A549 treated with Hydrocortisone at 1 μM for 4 hours (cell line): ENCODE measurements at places on chromosomes 6 and 20. TPM values are rescaled to one million over a fixed set of nuclear protein-coding genes. Genes with fewer than 3 reads are reported as not detected.

Gene FAM209A
- 0.21 to 0.52 TPM (median 0.30 TPM) in 5 replicates for total RNA-seq

Gene C6orf136
- total RNA-seq, result 12.2 to 14.6 TPM (median 13.7 TPM) in 5 replicates

Gene AMD1
- 163 to 182 TPM (median 168 TPM) in 5 replicates for total RNA-seq

Gene HDGFL1
- not detected in 5 replicates for total RNA-seq

Gene PCSK2
- total RNA-seq, result not detected in 5 replicates

Gene TP53TG5
- not detected in 5 replicates for total RNA-seq

Gene GFOD1
- total RNA-seq, result 1.4 to 1.7 TPM (median 1.6 TPM) in 5 replicates

Gene NPBWR2
- not detected in 5 replicates for total RNA-seq

Gene FOXC1
- total RNA-seq, result 4.7 to 6.8 TPM (median 6.4 TPM) in 5 replicates

Gene TRIM31
- 0.56 to 0.85 TPM (median 0.63 TPM) in 5 replicates for total RNA-seq

Gene C20orf144
- total RNA-seq, result 0.05 to 0.13 TPM (median 0.08 TPM) in 5 replicates

Gene TBXT
- 0.21 TPM in 1 of 5 replicates, not detected in the others for total RNA-seq

Gene DACT2
- total RNA-seq, result 0.06 to 0.14 TPM (median 0.12 TPM) in 5 replicates

Gene APCDD1L
- total RNA-seq, result 0.05 to 0.14 TPM (median 0.06 TPM) in 4 of 5 replicates, not detected in the other

Gene BTN1A1
- not detected in 5 replicates for total RNA-seq

Gene VIP
- not detected in 5 replicates for total RNA-seq

Gene LST1
- total RNA-seq, result 0.37 TPM in 1 of 5 replicates, not detected in the others

Gene CLPSL1
- not detected in 5 replicates for total RNA-seq

Gene PRSS35
- total RNA-seq, result 0.05 to 0.09 TPM (median 0.07 TPM) in 5 replicates

Gene GPR63
- total RNA-seq, result 0.38 to 0.47 TPM (median 0.43 TPM) in 5 replicates

Gene JPH2
- total RNA-seq, result 4.8 to 7.7 TPM (median 6.0 TPM) in 5 replicates

Gene ORC3
- total RNA-seq, result 14.6 to 17.9 TPM (median 17.4 TPM) in 5 replicates

Gene STX11
- 1.9 to 2.7 TPM (median 2.2 TPM) in 5 replicates for total RNA-seq

Gene C20orf173
- not detected in 5 replicates for total RNA-seq

Gene MPIG6B
- not detected in 5 replicates for total RNA-seq

Gene FAM110A
- total RNA-seq, result 7.1 to 11.6 TPM (median 9.8 TPM) in 5 replicates

Gene TRIM15
- not detected in 5 replicates for total RNA-seq

Gene PNPLA1
- 0.08 TPM in 1 of 5 replicates, not detected in the others for total RNA-seq

Gene SLC24A3
- total RNA-seq, result 0.03 to 0.05 TPM (median 0.03 TPM) in 3 of 5 replicates, not detected in the others

Gene ATP9A
- 12.2 to 19.7 TPM (median 15.6 TPM) in 5 replicates for total RNA-seq

Gene HLA-DQA1
- not detected in 5 replicates for total RNA-seq

Gene DPPA5
- total RNA-seq, result not detected in 5 replicates

Gene CTAGE9
- total RNA-seq, result not detected in 5 replicates

Gene FAM162B
- not detected in 5 replicates for total RNA-seq

Gene TSBP1
- not detected in 5 replicates for total RNA-seq

Gene LY86
- not detected in 5 replicates for total RNA-seq

Gene CFAP206
- total RNA-seq, result 0.06 to 0.79 TPM (median 0.47 TPM) in 5 replicates

Gene LIN28B
- total RNA-seq, result 0.87 to 1.7 TPM (median 1.4 TPM) in 5 replicates

Gene CSNK2A1
- 124 to 171 TPM (median 148 TPM) in 5 replicates for total RNA-seq

Gene CD40
- 3.1 to 5.1 TPM (median 4.1 TPM) in 5 replicates for total RNA-seq

Gene LAMA2
- 0.35 to 0.69 TPM (median 0.59 TPM) in 5 replicates for total RNA-seq

Gene HFE
- total RNA-seq, result 8.0 to 14.6 TPM (median 12.4 TPM) in 5 replicates

Gene RAD21L1
- total RNA-seq, result not detected in 5 replicates

Gene SDCBP2
- total RNA-seq, result 1.3 to 2.4 TPM (median 2.1 TPM) in 5 replicates

Gene BMP6
- total RNA-seq, result 13.4 to 20.4 TPM (median 18.7 TPM) in 5 replicates

Gene ARFRP1
- 33.9 to 39.1 TPM (median 38.0 TPM) in 5 replicates for total RNA-seq

Gene TDRD6
- not detected in 5 replicates for total RNA-seq

Gene PPIL6
- total RNA-seq, result 2.9 to 3.8 TPM (median 3.1 TPM) in 5 replicates

Gene CST7
- 0.13 TPM in 1 of 5 replicates, not detected in the others for total RNA-seq

Gene CDH26
- total RNA-seq, result 0.06 to 0.30 TPM (median 0.13 TPM) in 5 replicates

Gene GINM1
- total RNA-seq, result 23.6 to 34.2 TPM (median 26.6 TPM) in 5 replicates

Gene PACRG
- 0.09 TPM in 1 of 5 replicates, not detected in the others for total RNA-seq

Gene PDE7B
- total RNA-seq, result 0.62 to 0.73 TPM (median 0.63 TPM) in 5 replicates

Gene COL21A1
- 0.55 to 2.3 TPM (median 0.77 TPM) in 5 replicates for total RNA-seq

Gene EDN1
- 36.3 to 45.1 TPM (median 38.8 TPM) in 5 replicates for total RNA-seq

Gene CYB5R4
- total RNA-seq, result 21.3 to 26.3 TPM (median 23.1 TPM) in 5 replicates

Gene SLC35F1
- 0.03 TPM in 1 of 5 replicates, not detected in the others for total RNA-seq

Gene FAM184A
- total RNA-seq, result not detected in 5 replicates

Gene KIF25
- 0.03 to 0.14 TPM (median 0.09 TPM) in 4 of 5 replicates, not detected in the other for total RNA-seq
